ENCODE measurements at places on chromosomes 2 and 18.

- DNase-seq, result no peak
These were observed 43.4 kb upstream of the IGFBP2 start for GRCh38 chr2:216589791-216590190.

DNA sequence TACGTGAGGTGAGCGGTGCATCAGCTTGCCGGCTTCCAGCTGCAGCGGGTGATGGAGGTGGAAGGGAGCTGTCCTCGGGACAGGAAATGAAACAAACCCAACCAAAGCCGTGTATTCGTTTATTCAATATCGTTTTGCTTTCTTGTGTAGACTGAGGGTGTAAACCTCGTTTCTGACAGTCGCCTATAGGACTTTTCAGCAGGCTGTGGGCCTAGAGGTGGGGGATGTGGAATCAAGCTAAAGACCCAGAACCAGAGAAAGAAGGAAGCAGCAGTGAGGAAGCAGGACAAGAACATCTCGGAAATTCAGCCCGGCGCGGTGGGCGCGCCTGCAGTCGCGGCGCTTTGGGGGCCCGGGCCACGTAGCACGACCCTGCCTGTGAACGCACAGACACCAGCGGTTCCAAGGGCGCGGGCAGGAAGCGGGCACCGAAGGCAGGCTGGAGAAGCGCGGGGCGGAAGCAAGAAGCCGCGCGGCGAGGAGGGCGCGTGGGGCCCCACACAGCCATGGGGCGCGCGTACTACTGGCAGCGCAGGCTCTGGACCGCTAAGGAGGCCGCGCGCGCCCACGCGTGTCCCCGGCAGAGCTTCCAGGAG, 755 bp upstream of the ATP9B start:
- peak; percentile 43 for DNase-seq

DNA sequence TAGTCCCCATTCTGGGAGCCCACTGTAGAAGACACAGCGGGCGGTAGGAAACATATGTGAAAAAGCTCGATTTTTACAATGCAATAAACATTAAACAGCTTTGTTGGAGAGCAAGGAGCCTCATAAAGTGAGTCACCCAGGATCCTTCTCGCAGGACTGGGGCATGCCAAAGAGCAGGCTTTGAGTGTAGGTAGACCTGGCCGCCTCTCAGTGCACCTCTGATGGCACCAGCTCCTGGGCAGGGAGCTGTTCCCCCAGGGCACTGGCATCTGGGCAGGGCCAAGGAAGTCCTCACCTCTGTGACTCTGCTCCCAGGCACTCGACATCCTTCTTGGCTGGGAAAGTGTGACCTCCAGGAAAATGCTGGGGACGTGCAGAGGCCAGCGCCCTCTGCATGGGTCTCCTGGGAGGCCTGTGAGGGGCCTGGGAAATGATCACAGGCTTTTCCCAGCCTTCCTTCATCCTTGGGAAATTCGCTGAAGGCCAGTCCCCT, 94.2 kb downstream of the POLR1A start:
- DNase-seq, result no peak

GRCh38 chr2:30037016-30037415, 109.8 kb upstream of the YPEL5 start:
- no peak for DNase-seq

DNA sequence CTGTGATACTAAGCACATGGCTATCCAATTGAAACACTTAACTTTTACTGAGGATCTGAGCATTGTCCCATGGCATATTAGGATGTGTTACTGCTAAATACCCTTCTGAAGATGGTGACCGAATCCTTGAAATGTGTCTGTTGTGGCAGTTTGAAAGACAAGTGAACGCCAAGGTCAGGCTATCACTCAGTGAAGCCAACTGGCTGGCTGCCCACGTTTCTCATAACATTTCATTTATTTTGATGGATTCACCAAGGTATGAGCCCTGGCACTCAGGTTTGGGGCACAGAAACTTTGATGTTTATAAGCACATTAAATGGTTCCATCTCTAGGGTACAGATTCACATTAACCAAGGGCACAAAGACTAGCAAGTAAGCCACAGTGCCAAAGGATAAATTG, 850.3 kb downstream of the DPP10 start:
- DNase-seq, result no peak

DNA sequence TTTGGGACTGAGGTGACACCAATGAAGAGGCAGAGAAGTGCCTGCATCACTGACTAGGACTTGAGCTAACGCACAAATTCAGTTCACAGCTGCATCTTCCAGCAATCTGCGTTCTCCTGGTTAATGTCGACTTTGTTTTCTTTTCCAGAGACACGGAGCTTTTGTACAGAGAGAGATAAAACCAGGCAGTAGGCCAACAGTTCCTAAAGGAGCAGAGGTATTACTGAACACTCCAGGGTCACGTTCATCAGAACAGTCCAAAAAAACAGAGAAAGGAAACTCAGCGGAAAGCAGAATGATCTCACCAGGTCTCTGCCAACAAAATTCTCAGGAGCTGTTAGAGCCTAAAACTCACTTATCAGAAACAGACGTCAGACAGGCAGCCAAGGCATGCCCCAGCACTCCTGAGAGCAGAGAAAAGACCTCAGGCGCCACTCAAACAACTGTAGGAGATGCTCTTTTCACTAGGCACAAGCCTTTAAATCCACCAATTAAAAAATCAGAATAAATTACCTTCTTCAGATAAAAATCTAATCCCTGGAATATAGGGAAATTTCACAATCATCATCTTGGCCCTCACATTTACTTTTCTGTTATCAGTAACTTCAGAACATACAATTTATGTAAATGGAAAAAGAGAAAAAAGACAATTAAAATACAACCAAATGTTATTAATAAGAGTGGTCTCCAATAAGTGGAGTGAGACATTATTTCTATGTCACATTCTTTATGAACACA, 95.9 kb upstream of the SPTBN1 start:
- DNase-seq, result peak; percentile 41

DNA sequence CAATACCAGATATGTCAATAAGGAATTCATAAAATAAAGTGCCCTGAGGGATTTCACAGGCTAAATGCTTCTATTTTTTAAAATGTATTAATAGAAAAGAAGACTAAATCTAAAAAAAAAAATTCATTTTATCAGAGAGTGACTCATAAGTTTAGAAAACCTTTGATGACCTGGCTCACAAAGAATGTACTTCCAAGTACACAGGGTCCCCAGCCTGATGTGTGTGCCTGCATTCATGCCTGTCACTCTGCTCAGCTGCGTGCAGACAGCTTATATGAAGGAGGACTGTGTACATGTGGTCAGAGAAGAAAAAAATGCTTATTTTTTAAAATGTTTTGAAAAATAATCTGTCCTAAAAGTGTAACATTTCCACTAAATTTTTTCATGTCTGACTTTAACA, 3.0 kb upstream of the CPS1 start:
- DNase-seq, result no peak

DNA sequence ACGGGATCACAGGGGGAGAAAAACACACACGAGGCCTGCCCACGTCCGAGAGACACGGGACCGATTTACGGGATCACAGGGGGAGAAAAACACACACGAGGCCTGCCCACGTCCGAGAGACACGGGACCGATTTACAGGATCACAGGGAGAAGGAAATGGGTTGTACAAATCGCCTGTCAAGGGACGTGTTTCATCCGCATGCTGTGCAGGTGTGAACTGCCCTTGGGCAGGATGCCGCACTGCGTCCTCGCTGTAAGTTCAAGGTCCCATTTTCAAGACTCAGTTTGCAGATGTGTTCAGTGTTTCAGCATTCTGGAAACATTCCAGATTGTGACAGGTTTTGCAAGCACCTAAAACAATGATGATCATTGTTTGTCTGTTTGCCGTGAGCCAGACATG, 2.3 kb upstream of the KCNG2 start:
- no peak for DNase-seq

- no peak for DNase-seq
These were observed 75.4 kb downstream of the FHOD3 start for GRCh38 chr18:36372903-36373311.

GRCh38 chr2:8558096-8558495, 123.8 kb upstream of the ID2 start:
- no peak for DNase-seq

DNA sequence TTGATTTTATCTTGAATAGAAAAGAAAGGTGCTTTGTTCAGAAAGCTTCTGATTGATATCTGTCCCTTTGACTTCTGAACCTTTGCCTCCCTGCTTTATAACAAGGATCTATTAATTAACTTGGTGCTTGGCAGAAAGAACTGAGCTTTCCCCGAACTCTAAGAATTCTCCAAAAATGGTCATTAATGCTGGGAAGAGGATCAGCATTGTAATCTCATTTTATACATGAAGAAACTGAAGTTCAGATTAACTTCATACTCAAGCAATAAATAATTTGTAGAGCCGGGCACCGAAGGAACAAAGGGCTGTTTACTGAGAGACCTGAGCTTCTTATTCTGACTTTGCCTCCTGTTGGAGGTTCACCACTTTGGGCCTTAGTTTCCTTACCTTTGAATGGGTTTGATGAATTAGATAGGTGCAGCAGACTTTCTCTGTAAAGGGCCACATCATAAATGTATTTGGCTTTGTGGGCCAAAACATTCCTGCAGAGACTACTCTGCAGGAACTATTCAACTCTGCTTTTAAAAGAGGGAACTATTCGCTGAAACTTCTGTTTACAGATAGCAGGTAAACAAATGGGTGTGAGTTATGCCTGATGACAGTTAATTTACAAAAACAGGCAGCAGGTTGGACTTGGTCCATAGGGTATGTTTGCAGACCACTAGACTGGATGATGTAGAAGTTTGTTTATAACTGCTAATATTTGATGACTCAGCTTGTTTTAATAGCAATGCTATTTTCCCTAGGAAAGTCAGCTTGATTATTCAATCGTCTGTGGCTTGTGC, 272.9 kb downstream of the TGIF1 start:
- DNase-seq, result no peak

- no peak for DNase-seq
These were observed 28.4 kb downstream of the TACR1 start for GRCh38 chr2:75170889-75171288.

DNA sequence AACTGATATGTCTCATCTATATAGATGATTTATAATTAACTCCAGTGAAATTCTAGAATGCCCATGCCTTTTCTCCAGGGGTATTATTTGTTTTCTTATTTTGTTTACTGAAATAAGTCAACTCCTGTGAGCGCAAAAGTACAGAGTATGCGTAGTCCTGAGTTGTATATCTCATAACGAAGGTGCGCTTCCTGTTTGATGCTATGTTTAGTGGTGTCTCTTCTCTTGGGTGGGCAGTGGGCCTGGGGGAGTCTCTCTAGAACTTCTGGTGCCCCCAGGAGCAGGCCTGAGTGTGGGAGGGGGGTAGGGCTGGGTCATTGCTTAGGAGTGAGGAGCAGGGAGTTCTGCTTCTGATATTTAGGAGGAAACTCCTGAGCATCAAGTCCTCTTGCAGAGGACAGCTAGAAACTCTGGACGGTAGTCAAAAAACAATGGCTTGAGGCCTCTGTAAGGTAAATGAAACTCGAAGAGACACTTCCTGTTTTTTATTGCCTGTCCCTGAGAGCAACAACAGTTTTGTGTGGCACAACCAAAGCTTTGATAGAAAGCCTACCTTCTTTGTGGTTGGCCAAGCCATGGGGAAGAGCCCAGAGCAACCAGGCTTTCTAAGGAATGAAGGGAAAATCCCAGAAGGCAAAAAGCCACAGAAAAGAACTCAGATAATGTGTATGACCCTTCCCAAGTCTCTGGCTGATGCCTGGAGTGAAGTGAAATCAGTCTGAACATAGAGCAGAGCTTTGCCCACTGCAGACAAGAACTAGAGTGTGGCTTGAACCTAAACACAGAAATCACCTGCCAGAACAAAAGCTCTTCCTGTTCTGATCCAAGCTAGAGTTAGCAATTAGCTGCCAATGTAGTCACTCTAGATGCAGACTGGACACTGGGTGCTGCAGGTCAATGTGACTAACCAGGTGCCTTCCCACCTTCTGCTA, 8.5 kb upstream of the SP140L start:
- no peak for DNase-seq

- DNase-seq, result peak; percentile 11
These were observed 158.6 kb downstream of the AQP4 start for GRCh38 chr18:26706911-26707351.

GRCh38 chr2:11871421-11871820, 125.0 kb downstream of the LPIN1 start:
- DNase-seq, result no peak

DNA sequence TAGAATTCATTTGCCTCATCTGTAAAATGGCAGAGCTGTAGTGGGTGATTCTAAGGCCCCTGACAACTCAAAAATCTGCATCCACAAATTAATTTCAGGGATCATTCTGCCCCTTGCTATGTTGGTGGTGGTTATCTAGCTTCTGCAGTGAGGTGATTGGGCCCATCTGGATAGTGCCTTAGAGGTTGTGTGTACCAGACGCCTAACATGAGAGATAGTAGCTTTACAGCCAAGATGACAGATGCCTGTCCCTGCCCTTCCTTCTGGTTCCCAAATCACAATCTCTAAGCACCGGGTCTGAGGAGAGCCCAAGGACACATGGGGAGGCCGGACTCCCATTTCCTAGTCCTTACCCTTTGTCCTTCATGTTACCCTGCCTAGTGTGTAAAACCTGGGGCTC, 51.1 kb upstream of the TNP1 start:
- DNase-seq, result no peak

DNA sequence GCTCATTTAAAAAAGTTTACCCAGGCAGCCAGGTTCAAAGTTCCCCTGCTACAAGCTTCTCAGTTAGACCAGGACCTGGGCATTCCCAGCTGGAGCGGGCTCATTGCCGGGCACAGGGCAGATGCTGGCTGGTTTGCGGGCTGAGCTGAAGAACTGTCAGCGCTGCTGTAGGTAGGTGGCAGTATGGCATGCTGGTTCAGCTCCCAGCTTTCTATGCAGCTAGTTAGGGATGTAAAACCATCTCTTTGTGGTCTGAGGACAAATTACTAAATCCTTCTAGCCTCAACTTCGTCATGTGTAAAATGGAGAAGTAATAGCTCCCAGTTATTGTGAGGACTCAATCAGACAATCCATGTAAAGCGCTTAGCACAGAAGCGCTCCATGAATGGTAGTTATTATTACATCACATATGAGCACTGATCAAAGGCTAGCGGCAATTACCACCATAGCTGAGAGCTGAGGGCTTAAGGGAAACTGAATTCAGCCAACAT, 2.4 kb upstream of the LDLRAD4 start:
- DNase-seq, result peak; percentile 93

GRCh38 chr2:178506101-178506500, 25.8 kb downstream of the PLEKHA3 start:
- no peak for DNase-seq

GRCh38 chr2:203623661-203624060, 82.8 kb upstream of the CD28 start:
- no peak for DNase-seq

DNA sequence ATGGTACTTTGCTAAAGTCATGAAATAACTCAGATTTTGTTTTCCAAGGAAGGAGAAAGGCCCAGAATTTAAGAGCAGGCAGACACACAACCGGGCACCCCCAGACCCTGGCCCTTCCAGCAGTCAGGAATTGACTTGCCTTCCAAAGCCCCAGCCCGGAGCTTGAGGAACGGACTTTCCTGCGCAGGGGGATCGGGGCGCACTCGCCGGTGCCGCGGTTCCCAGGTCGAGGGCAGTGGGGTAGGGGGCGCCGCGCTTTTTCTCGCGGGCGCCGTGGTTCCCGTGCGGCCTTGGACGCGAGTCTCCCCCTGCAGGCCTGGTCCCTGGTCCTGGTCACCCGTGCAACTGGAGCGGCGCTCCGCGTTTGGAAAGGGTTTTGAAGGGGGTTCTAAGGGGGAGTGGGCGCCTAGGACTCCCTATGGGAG, 1.2 kb downstream of the ZNF236 start:
- DNase-seq, result no peak
